ENCODE measurements at places on chromosomes 5 and 9. TPM values are rescaled to one million over a fixed set of nuclear protein-coding genes. Genes with fewer than 3 reads are reported as not detected.

DNA sequence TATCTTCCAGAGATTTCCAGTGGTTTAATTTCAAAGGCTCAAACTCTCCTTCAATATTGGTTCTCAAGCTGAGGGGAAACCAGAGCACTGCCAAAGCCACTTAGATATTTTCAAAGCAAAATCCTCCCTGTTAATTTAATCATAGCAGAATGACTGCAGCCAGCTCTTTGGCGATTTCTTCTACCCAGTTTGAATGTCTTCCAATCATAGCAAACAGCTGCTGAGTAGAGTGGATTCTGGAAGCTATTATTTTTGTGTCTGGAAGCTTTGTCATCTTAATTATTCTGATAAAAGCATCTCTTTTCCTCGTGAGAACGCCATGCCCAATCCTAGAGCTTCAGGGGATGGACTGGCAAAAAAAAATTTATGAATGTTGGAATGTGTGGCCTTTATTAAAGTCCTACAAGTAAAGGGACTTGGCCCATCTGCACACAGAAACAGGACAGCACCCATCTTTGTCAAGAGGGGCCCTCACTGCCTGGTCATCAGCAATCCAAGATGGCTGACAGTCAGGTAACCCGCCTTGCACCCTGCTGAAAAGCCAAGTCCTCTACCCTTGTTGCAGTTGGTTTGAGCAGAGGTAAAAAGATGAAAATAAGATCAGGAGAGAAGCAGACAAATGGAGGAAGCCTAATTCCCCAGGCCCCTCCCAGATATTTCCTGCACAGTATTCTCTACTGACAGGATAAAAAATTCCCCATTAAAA, 125.1 kb downstream of the SUSD1 start:
- DNase-seq, result no peak

Gene GABRA1
- not detected for total RNA-seq

DNA sequence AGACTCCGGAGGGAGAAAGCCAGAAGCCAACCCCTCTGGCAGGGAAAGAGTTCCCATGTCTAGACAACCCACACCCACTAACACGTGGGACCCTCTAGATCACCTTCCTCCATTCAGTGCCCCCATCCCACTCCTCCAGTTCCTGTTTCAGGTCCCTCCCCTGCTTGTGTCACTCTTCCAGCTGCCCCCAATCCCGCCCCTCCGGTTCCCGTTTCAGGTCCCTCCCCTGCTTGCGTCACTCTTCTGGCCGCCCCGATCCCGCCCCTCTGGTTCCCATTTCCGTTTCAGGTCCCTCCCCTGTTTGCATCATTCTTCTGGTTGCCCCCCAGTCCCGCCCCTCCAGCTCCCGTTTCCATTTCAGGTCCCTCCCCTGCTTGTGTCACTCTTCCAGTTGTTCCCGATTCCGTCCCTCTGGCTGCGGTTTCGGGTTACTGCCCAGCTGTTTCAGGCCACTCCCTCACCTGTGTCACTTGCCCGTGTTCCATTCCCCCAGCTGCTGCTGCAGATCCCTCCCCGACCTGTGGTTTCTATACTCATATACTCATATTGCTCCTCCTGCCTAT, 64.8 kb upstream of the RANBP6 start:
- DNase-seq, result peak; percentile 82

DNA sequence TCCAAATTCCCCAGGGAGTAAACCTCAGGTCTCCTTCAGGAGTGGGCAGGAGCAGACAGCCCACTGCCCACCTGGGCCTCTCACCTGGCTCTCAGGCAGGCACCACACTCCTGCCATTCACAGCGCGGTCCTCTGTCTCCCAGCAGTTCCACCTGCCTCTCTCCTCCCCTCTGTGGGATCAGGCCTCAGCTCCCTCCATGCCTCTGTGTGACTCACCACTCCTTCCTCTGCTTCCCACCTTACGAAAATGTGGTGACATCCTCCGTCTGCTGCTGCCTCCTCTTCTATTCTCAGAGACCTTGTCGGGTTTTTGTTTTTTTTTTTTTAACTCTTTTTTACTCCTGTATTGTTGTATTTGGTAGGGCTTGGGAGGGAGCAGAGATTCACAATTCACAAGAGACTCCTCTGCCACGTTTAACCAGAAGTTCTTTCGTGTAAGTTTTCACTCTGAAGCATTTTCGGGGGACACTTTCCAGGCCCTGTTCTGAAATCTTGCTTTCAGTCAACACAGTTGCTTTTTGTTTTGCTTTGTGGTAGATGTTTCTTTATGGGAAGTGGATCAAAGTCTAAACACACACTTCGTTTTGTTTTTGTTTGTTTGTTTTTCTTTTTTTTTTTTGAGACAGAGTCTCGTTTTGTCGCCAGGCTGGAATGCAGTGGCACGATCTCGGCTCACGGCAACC, 21.1 kb upstream of the CDKN2AIPNL start:
- no peak for DNase-seq

Gene SLC6A7
- not detected for total RNA-seq

DNA sequence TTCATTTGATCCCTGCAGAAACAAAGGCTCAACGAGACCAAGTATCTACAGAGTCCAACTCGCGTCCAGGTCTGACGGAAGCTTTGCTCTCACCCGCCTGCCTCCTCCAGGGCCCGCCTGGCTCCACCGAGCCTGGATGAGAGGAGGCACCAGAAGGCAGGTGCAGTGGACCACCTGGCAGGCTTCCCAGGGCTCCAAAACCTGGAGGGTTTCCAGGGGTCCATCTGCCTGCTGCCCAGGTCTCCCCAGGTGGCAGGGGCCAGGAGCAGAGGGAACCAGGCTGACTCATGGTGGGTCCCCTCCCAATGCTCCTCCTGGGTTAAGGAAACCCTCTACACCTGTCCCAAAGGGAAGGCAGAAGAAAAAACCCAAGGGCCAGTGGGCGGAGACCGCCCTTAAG, 59.5 kb downstream of the VAV2 start:
- DNase-seq, result no peak

DNA sequence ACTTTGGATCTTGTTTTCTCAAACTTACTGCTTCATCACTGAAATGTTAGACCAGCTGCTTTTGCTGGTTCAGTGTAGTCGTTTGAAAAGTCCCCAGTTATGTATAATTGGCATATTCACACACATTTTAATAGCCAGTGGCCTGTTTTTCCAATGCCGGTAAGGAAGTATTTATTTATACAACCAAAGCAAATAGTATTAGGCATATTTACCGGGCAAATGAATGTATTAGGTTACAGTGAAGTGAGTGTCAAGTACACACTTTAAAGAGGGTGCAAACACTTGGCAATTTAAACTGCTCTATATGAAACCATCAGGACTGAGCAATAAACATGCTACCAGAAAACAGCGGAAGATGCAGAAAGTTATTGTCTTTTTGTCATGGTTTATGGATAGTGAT, 242.9 kb downstream of the MCTP1 start:
- no peak for DNase-seq

DNA sequence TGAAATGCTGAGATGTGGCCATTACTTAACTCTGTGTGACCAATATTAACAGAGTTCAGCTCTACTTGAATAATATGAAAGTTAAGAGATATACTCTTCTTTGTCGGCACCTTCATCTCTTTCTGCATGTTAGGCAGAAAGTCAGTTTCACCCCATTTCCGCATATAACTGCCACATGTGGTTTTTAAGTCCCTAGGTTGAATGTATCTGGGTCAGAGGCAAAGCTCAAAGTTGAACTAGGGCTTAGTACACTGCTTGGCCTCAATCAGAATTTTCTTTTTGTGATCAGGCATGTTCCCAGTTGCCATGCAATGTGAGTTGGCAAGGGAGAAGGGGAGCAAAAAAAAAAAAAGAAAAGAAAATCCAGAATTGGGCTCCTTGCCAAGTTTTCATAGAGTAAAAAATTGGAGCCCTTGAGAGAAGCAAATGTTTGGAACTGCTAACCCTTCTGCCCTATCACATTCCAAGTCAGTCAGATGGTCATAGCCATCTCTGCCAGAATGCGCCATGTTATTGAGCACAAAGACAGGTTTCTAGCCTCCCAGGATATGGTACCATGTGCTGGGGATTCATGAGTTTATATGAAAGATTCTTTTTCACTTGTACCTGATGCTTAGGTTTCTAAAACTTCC, 251.2 kb upstream of the RORB start:
- no peak for DNase-seq

DNA sequence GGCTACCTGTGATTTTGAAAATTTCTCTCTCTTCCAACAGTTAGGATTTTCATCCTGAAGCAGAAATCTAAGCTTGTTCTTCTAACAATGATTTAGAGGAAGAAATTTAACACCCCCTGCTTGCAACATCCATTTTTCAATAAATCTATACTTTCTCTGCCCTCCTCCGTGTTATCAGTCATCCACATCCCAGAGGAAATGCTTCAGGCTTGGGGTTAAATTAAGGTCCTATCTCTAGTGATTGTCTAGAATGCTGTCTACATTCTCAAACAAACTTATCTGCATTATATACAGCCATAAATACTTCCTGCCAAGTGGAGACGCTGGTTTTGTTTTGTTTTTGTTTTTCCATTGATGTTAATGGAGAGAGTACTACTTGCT, 371.0 kb downstream of the CSNK1G3 start:
- no peak for DNase-seq

- no peak for DNase-seq
Observed at GRCh38 chr9:136172412-136173079, 32.4 kb downstream of the LHX3 start.

GRCh38 chr5:38961691-38962090, 112.5 kb downstream of the RICTOR start:
- no peak for DNase-seq

Gene SOX30
- 0.44 TPM for total RNA-seq

Gene NUTM2G
- total RNA-seq, result not detected

Gene MYMK
- total RNA-seq, result not detected

- no peak for DNase-seq
Observed at GRCh38 chr5:141356950-141357349, 2.1 kb downstream of the PCDHGA4 start.

DNA sequence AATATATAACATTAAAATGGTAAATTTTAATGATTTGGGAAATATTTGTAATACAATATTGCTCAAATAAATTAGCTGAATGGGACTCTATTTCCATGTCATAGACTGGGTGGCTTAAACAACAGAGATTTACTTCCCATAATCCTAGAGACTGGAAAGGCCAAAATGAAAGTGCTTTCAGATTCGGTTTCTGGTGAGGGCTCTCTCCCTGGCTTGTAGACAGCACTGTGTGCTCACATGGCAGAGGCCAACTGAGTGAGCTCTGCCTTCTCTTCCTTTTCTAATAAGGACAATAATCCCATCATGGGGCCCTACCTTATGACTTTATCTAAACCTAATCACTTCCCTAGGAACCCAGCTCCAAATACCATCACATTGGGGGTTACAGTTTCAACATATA, 196.2 kb downstream of the MARCHF11 start:
- no peak for DNase-seq

- no peak for DNase-seq
Observed at GRCh38 chr9:85645909-85646627, 95.7 kb downstream of the AGTPBP1 start.

Gene PITX1
- 0.18 TPM for total RNA-seq

GRCh38 chr5:138829341-138829740, 45.8 kb downstream of the LRRTM2 start:
- no peak for DNase-seq

Gene TRIM41
- 30.7 TPM for total RNA-seq

Gene FOXD4L3
- not detected for total RNA-seq
